Esophagus muscularis mucosa (tissue), 4 donors: ENCODE measurements at places on chromosomes 2 and 18. TPM values are rescaled to one million over a fixed set of nuclear protein-coding genes. Genes with fewer than 3 reads are reported as not detected.
A peak's percentile ranks its signal among the peaks of the same experiment; 100 is the strongest.

The ALPG gene
- total RNA-seq, result not detected

The SCTR gene
- not detected for total RNA-seq

The TTN gene
- total RNA-seq, result 8.3 TPM

The PDE6D gene
- 33.8 TPM for total RNA-seq

The RAB12 gene
- 66.8 TPM for total RNA-seq

GRCh38 chr2:121625953-121626352 lies 23.3 kb downstream of the CLASP1 start:
- DNase-seq, result no peak
- H3K27me3 ChIP-seq, result no peaks in the 10 kb centered on the region
- H3K4me1 ChIP-seq, result peaks cover 27% of the 10 kb centered on the region

- H3K4me1 ChIP-seq, result no peaks in the 10 kb centered on the region
- H3K4me3 ChIP-seq, result no peak overlapping the region
- H3K27me3 ChIP-seq, result no peaks in the 10 kb centered on the region
Observed at GRCh38 chr2:235825946-235826345, 332.1 kb downstream of the AGAP1 start.

GRCh38 chr18:24089076-24089475 lies 49.8 kb upstream of the CABYR start:
- no peaks in the 10 kb centered on the region for H3K27me3 ChIP-seq
- H3K36me3 ChIP-seq, result no peaks in the 10 kb centered on the region
- H3K4me1 ChIP-seq, result peaks cover 13% of the 10 kb centered on the region
- H3K27ac ChIP-seq, result no peak overlapping the region

GRCh38 chr2:74379851-74380789 lies at the start of gene DCTN1:
Gene DCTN1, minus strand, starts transcription at chr2:74380311. Its CDS starts 274 bp downstream, at chr2:74380037.
- H3K36me3 ChIP-seq, result peaks cover 34% of the 10 kb centered on the region
- H3K4me3 ChIP-seq, result peak within 1 kb of the TSS; percentile 50
- peak within 1 kb of the TSS; percentile 45 for H3K27ac ChIP-seq
- no peaks in the 10 kb centered on the region for H3K27me3 ChIP-seq
- peaks cover 73% of the 10 kb centered on the region for H3K4me1 ChIP-seq

GRCh38 chr2:144326825-144327224 lies 193.1 kb downstream of the ZEB2 start:
- peaks cover 7% of the 10 kb centered on the region for H3K4me1 ChIP-seq
- no peaks in the 10 kb centered on the region for H3K27me3 ChIP-seq
- H3K27ac ChIP-seq, result no peak overlapping the region

GRCh38 chr2:70247364-70248180 lies 856 bp downstream of the TIA1 start:
- no peaks in the 10 kb centered on the region for H3K36me3 ChIP-seq
- no peak for DNase-seq
- H3K4me1 ChIP-seq, result peaks cover 45% of the 10 kb centered on the region
- H3K27me3 ChIP-seq, result no peaks in the 10 kb centered on the region
- peak overlapping the region; percentile 89 for H3K4me3 ChIP-seq

GRCh38 chr2:128594953-128595677 lies 276.4 kb upstream of the HS6ST1 start:
- no peak overlapping the region for H3K4me3 ChIP-seq
- H3K4me1 ChIP-seq, result peaks cover 6% of the 10 kb centered on the region
- H3K36me3 ChIP-seq, result no peaks in the 10 kb centered on the region
